Glutamatergic neuron (in vitro differentiated cells): ENCODE measurements at places on chromosomes 7 and 10. TPM values are rescaled to one million over a fixed set of nuclear protein-coding genes. Genes with fewer than 3 reads are reported as not detected.

The GPR141 gene
- total RNA-seq = not detected

The PLCE1 gene
- total RNA-seq = 0.25 TPM

The CACNB2 gene
- total RNA-seq = 3.2 TPM

DNA sequence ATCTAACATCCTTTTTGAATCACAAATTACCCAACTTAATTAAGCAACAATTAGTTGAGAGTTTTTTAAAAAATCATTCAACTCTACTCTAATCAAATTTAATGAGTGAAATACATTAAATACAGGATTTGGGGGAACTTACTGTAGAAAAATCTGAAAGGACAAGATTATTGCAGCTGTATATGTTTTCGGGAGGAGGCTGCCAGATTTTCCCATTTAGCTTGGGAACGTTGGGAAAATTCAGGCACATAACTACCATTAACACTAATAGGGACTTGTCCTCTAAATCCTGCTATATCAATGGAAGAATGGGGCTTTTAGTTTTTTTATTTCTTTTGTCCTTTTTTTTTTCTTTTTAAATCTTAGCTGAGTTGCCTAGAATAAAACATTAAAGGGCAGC is 691.4 kb upstream of the FZD8 start:
- no peak overlapping the region for H3K27ac ChIP-seq
- no peaks in the 10 kb centered on the region for H3K27me3 ChIP-seq
- no peak overlapping the region for H3K4me3 ChIP-seq
- no peak for DNase-seq
- no peaks in the 10 kb centered on the region for H3K36me3 ChIP-seq

DNA sequence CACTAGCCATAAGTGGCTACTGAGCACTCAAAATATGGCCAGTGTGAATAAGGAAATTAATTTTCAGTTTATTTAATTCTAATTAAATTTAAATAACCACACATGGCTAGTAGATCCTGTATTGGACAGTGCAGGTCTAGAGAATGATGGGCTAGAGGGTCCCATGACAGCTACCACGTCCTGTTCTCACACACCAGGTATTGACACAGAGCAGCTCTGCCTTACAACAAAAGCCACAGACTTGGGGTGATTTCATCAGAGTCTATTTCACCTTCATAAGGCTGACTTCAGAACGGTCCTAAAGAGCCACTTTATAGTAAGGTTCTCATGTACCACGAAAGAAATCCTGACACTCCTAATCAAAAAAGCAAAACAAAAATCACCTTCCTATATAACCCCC is 111.3 kb downstream of the UBE2H start:
- H3K36me3 ChIP-seq = no peaks in the 10 kb centered on the region
- H3K27ac ChIP-seq = no peak overlapping the region
- no peak overlapping the region for H3K4me3 ChIP-seq
- H3K4me1 ChIP-seq = peaks cover 13% of the 10 kb centered on the region
- no peak for DNase-seq

The NME8 gene
- total RNA-seq = not detected

GRCh38 chr7:46022397-46022796 is 101.3 kb upstream of the IGFBP3 start:
- H3K27ac ChIP-seq = no peak overlapping the region
- H3K4me1 ChIP-seq = no peaks in the 10 kb centered on the region
- DNase-seq = no peak
- no peak overlapping the region for H3K4me3 ChIP-seq
- H3K36me3 ChIP-seq = peaks cover 6% of the 10 kb centered on the region
- H3K27me3 ChIP-seq = peaks cover 2% of the 10 kb centered on the region

The FKBP6 gene
- not detected for total RNA-seq

DNA sequence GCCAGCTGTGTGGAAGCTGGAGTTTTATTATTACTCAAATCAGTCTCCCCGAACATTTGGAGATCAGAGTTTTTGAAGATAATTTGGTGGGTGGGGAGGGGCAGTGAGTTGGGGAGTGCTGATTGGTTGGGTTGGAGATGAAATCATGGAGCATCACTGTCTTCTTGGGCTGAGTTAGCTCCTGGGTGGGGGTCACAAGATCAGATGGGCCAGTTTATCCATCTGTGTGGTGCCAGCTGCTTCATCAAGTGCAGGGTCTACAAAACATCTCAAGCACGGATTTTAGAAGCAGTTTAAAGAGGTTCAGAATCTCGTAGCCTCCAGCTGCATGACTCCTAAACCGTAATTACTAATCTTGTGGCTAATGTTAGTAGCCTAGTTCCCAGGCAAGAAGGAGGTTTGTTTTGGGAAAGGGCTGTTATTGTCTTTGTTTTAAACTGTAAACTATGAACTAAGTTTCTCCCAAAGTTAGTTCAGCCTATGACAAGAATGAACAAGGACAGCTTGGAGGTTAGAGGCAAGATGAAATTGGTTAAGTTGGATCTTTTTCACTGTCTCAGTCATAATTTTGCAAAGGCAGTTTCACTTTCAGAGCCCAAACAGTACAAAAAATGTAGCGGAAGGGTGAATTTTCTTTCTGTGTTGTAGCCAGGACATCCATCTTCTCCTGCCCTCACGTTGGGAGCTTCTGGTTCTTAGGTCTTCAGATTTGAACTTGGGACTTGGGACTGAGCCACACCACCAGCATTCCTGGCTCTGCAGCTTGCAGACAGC is 43.1 kb downstream of the KLF6 start:
- peaks cover 11% of the 10 kb centered on the region for H3K4me1 ChIP-seq
- no peaks in the 10 kb centered on the region for H3K27me3 ChIP-seq
- no peak overlapping the region for H3K4me3 ChIP-seq
- no peaks in the 10 kb centered on the region for H3K36me3 ChIP-seq
- no peak for DNase-seq

GRCh38 chr7:44196450-44196872 is 4.3 kb upstream of the YKT6 start:
- H3K27ac ChIP-seq = no peak overlapping the region
- no peak overlapping the region for H3K4me3 ChIP-seq
- peaks cover 12% of the 10 kb centered on the region for H3K4me1 ChIP-seq
- DNase-seq = peak; percentile 71
- no peaks in the 10 kb centered on the region for H3K36me3 ChIP-seq
- no peaks in the 10 kb centered on the region for H3K27me3 ChIP-seq

The FAM237B gene
- not detected for total RNA-seq
